ENCODE measurements at places on chromosomes 2 and 18.

GRCh38 chr2:12718711-12719399 is 2.1 kb downstream of the TRIB2 start:
- DNase-seq: no peak

DNA sequence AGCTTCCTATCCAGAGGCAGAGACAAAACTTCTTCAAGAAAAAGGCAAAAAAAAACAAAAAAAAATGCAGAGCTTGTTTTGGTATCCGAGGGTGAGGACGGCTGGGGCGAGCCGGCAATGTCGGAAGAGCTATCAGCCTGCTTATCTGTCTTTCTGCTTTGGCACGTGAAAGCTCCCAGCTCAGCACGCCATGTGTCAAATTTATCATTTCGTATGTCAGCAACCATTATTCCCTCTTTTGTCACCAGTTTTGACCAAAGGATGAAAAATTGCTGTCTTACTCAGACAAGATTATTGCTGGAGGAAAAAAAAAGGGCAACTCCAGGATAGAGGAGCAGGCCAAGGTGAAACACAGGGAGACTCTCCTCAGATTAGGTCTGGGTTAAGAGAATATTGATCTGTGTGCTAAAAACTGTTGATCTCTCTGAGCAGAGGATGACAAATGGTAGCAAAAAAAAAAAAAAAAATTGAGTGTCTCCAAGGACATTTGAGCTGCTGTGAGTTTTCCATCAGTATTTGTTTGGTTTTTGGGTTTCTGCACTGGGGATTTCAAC is 532.0 kb upstream of the POU3F3 start:
- no peak for DNase-seq

- no peak for DNase-seq
These were observed at the start of gene PRKD3 for GRCh38 chr2:37324786-37325624. TSS of gene PRKD3 (minus strand) at chr2:37324833. CDS start at chr2:37316524, 8,309 bp downstream.

- no peak for DNase-seq
These were observed 46.1 kb downstream of the NABP1 start for GRCh38 chr2:191724015-191724414.

GRCh38 chr2:20403774-20404312 is 43.0 kb upstream of the RHOB start:
- peak; percentile 12 for DNase-seq

DNA sequence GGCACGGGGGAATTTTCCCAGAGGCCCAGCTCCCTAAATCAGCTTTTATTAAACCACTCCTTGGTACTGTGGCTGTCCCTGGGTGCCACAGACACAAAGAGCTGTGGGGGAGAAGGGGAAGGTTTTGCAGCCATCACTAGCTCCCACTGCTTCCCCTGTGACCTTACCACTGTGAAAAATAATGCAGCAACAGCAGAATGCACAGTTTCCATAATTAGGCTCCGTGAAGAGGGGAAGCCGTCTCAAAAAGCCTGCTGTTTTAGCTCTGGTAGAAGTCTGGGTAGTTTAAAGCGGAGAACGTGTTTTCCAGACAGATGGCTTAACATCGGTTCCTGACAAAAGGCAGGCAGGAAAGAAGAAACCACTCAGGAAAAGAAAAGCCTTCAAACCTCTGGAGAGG is 27.5 kb upstream of the CAB39 start:
- DNase-seq: no peak

- no peak for DNase-seq
These were observed 28.8 kb downstream of the FBLN7 start for GRCh38 chr2:112166806-112167499.

DNA sequence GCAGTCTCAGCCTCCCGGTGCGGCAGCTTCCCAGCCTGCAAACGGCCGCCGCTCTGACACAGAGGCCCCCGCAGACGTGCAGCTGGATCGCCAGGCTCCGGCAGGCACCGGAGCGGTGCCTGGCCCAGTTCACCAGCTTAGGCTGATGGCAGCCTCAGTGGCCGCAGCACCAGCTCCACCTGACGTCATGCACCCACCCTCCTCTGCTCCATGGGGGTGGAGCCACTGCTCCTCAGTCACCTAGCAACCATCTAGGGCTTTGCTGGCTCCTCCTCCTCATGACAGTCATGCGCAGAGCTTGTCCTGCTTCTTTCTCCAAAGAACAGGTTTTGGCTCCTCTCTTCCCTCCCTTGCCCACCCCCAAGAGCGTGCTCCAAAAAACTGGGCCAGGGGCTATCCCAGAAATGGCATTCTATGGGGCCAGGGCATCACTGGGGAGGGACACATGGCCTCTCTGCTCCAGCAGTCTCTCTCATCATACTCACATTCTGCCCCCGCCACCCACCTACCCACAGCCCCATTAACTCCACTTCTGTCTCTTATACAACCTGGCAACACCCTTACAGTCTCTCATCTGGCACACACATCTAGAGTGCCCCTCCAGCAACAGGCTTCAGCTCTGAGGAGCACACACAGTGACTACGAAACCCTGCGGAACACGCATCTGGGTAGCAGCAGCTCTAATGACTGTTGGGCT is 5.5 kb downstream of the DCTN1 start:
- DNase-seq: peak; percentile 89

- DNase-seq: no peak
These were observed 53.6 kb upstream of the RNF152 start for GRCh38 chr18:61946449-61946848.

- no peak for DNase-seq
These were observed 81.5 kb upstream of the STON1 start for GRCh38 chr2:48448274-48449061.

- no peak for DNase-seq
These were observed 101.1 kb downstream of the HS1BP3 start for GRCh38 chr2:20549691-20550348.

DNA sequence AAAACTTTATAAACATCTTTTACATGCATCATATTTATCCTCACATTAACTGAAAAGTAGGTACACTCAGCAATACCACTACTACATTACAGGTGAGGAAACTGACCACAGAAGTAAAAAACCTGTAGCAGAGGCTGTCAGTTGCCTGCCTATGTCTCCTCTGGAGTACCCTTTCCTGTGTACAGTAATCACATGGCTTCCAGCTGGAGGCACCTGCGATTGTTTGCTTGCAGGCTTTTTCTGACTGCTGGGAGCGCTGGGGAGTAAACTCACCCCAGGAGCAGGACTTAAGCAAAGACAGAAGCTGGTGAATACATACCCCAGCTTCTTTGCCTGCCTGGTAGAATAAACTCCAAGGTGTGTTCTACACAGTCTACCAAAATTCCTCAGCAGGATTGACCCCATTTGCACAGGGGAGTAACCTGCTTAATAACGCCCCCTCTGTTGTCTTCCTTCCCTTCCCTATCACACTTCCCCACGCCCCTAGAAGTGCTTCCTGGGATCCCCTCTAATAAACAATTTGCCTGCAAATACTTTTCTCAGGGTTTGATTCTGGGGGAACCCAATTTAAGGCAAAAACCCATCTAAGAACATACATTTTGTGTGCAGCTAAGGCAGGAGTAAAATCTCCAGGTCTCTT is 138.9 kb downstream of the PTH2R start:
- no peak for DNase-seq

DNA sequence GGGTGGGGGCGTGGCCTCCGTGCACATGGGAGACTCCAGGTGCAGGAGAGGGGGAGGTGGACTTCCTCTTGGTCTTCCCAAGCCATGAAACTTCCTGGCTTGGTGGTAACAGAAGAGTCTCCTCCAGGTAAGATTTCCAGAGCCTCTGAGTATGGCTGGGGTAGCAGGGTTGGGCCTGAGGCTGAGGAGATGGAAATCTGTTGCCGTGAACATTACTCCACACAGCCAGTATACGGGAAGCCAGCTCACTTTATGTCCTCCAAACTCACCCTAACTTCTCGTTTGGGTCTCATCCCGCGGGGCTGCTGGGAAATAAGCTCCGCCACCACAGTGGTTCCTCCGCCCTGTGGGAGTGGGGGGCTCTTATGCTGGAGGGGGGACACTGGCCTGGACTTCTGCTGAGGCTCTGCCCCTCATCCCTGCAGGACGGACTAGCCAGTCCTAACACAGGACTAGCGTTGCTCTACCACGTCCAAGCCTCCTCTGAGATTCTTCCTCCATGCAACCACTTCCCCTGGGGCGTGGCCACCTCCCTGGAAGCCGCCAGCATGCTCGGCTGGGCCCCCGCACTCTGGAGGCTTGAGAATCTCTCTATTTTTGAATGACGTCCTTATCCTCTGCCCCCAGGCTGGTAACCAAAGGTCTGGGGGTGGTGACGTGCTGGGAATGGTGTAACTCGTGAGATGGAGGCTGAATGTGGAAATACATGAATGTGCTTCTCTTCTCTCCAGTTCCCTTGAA is 777 bp upstream of the RAB17 start:
- peak; percentile 66 for DNase-seq

- no peak for DNase-seq
These were observed 145.8 kb upstream of the SALL3 start for GRCh38 chr18:78833833-78834232.

DNA sequence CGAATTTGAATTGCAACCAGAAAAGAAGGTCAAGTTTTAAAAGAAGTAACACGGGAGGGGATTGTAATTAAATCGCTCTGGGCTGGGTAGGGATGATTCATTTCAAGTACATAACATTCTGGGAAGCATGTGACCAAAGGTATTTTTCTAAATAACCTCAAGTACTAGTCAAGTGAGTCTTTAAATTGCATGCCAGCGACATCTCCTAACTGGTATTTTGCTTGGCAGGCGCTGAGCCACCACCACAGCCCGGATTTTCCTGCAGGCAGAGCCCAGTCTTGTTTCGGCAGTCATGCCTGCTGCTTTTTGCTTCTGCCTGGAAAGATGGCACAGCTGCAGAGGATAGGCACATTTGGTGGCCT is 33.7 kb upstream of the NPAS2 start:
- DNase-seq: no peak

GRCh38 chr2:226362980-226363379 is 436.6 kb downstream of the IRS1 start:
- DNase-seq: no peak

- DNase-seq: no peak
These were observed 1.8 kb downstream of the NEU2 start for GRCh38 chr2:233034091-233034882.

DNA sequence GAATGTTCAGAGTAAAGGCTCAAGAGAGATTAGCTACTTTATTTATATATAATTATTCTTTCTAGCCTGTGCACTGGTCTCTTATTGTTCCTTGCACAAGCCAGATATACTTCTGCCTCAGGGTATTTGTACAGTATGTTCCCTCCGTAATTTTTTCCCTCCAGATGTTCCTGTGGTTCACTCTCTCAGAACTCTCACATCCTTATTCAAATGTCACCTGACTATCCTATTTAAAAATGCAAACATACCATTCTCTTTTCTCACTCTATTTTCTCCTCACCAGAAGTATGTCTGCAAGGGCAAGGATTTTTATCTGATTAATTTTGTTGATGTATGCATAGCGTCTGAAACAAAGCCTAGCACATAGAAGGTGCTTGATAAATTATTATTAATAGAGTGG is 64.0 kb upstream of the CERS6 start:
- DNase-seq: no peak

DNA sequence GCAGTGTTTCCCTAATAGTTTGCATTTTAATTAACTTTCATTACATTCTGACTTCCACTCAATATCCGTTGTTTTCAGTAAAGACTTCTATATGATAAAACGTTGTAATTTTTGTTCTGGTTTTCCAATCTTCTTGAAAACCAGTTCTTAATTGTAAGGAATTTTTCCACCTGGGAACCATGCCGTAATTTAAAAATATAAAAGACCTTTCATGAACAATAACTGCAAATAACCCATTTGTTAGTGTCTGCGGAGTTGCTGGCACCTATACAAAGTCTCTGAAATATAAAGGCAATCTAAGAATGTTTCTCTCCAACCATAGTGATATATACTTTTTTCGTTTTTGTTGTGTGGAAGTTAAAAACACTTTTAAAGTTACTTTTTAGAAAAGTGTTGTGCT is 7.7 kb upstream of the SATB2 start:
- DNase-seq: no peak

- peak; percentile 32 for DNase-seq
These were observed 451.7 kb upstream of the HS6ST1 start for GRCh38 chr2:128770143-128771085.

DNA sequence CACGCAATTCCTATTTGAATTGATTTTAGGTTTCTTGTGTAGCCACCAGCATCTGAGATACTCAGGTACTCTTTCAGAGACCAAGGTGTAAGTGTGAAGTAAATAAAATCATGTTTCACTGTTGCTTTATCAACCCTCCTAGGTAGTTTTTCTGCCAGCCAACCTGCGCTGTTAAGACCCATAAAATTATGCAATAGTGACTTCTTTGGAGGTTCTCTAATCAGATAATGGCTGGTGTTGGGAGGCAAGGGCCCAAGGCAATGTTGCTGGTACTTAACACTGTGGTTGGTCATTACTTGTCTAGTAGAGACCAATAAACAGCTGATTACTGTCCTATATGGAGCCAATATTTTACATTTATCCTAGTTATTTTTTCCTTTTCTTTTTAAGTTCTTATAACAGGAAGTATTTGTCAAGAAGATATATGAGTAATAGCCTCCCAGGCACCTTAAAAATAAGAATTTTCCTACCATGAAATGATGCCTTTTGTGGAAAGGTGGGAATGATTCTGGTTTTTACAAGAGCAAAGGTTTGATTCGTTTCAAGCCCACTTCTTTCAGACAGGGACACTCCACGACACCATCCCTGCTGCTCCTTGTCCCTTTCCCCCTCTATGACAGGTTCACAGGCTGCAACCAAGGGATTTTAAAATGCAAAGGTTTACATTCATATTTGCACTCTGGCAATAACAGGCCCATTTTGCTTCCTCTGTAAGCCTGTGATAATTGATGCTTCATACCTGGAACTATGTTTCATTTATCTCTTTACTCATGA is 259.3 kb downstream of the MEIS1 start:
- DNase-seq: no peak

DNA sequence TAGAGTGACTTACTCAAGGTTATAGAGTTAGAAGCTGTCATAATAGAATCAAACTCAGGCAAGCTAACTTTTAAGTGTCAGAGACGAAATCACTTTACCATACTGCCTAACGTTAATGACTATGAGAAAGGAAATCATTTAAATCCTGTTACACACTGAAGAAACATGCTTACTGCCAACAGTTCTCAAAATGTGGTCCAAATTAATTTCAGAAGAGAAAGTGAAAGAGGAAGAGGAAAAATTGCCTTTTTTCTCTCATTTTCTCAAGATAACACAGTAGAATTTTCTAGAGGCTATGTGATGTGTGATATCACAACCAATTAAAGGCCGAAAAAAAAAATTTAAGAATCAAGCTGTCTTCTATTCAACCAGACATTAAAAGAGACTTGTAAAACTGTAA is 1362.7 kb upstream of the CHAC2 start:
- DNase-seq: no peak

DNA sequence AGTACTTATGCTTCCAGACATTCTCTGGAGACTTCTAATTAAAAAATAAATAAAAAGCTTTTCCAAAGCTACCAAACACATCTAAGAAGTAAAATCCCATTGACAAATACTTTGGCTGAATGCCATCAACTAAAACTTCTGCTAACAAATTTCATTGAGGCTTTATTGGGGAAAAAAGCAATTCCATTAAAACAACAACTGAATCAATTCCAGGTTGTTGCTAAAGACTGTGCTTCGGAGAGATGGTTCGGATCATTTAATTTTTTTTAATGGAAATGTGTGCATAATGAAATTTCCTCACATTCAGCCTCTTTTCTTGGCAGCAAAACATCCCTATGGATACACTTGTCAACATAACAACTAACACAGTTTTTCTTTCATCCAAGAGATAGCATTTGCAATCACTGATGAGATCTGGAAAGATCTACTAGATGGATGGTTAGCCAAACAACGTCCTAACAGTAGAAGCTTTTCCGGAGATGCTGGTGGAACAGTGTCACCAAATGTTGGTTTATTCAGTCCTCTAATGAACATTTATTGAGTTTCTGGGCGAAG is 446.1 kb upstream of the FAM98A start:
- DNase-seq: no peak
